Sigmoid colon (tissue), 7 donors: ENCODE measurements at places on chromosomes 1 and 21. TPM values are rescaled to one million over a fixed set of nuclear protein-coding genes. Genes with fewer than 3 reads are reported as not detected.

DNA sequence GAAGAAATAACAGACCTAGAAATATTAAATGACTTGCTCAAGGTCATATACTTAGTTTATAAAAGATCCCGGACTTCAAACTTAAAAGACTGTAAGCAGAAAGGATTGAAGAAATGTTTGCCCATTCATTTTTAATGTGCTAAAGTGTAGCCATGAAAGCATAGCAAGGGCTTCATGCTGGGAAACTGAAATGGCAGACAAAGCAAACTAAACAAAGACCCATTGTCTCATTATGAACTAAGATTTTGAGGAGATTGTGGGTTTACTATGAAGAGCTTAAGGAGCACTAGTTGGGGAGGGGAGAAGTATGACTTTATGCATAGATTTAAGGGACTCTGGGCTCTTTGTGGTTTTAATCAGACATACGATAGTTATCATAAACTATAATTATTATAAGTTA lies 26.3 kb downstream of the ADAMTS1 start:
- no peak for DNase-seq

- no peak for DNase-seq
Measured at GRCh38 chr21:31777857-31778256, 45.9 kb upstream of the SCAF4 start.

DNA sequence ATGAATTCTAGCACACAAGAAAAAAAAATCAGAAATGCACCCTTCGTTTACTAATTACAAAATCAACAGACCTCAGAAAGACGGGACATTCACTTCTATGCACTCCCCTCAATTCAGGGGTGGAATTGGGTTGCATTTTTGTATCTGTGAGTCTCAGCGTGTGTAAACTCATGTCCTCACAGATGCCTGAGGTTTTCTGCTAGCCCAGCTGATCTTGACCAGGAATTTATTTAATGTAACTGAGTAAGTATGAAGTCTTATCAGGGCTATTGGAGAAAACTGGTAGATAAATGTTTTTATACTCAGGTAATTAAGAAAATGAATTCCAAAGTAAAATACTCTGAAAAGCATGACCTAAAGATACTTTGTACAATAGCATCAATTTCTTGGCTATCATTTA lies 167.7 kb downstream of the RUNX1 start:
- DNase-seq: no peak

DNA sequence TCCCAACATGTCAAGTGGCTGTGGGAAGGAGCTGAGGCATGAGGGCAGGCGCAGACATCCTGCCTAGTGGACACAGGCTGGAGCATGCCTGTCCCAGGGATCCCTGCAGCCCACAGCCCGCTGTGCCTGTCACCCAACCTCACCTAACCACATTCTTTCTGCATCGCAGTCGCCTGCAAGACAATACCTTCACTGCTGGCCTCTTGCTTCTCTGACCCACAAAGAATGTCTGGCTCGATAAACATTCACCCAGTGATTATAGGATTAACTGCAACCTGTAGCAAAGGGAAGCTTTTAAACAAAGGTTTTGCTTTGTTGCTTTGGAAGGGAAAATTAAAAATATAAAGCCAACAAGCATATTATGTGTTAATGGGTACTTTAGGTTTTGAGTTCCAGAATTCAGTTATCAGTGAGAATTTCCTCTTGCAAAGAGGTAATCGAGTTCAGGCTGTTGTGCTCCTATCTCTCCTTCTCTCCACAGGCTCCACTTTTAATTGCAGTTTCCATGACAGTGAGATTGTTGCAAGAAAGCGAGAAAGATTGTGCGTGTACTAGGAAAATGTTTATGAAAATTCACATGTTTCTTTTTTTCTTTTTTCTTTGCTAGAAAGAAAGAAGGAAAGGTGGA lies 40.0 kb upstream of the ZNF648 start:
- DNase-seq: no peak

GRCh38 chr1:212630158-212630900 lies 21.8 kb downstream of the ATF3 start:
- DNase-seq: peak; percentile 82

DNA sequence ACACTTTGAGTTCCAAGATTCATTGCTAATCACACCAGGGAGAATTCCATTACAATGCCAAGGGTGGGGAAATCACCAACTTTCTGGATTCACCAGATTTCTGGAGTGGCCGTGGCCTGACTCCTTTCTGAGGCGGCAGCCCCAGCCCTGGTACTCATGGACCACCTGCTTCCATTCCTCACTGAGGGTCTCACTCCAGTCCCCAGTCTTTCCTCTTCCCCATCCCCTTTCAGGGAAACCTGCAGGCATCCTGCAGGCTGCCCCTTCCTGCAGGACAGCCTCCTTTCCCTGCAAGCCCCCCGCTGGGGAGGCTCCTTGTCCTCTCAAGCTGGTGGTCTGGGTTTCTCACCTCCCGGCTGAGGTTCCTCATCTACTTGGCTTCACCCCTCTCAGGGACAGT lies 12.7 kb upstream of the CDK18 start:
- no peak for DNase-seq

DNA sequence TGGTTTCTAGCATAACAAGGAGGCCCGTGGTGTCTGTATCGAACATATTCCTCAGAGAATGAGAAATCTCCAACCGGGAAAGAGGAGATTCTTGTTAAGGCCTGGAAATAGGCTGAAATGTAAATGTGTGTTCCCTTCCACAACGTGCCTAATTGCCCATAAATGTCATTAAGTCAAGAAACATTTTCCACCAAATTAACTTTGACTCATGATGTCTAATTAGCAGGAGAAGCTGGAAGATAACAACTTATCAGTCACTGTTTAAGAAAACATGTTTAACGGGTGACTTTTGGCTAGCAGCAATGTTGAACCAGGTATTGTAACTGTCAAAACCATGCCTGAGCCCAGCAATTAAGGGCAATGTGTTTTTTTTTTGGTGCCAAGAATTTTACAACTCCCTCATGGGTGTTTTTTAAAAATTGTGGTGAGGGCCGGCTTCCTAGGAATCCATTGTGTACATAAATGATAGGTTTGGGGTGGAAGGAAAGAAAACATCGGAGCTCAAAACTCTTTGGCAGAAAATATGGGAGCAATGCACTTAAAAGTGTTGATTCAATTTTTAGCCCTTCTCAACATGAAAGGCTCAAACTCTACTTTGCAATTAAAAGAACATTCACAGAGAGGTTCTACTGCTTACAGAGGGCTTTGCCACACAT lies 67.0 kb downstream of the OLIG1 start:
- no peak for DNase-seq

DNA sequence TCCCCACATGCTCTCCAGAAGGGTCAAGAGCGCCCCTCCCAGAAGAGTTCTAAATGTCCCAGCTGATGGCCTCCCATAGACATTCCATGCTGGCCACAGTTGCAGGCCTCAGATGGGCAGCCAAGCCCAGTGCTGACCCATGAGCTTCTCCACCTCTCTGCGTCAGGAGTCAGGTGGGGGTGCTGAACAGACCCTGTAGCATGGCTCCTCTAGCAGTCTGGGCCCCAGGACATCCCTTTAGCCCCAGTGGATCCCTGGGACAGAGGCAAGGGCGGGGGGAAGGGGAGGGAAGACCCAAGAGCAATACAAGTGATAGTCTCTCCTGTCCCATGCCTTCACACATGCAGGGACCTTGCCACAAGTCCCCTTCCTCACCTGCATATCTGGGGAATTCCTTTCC lies 56.7 kb downstream of the LRRN2 start:
- no peak for DNase-seq

DNA sequence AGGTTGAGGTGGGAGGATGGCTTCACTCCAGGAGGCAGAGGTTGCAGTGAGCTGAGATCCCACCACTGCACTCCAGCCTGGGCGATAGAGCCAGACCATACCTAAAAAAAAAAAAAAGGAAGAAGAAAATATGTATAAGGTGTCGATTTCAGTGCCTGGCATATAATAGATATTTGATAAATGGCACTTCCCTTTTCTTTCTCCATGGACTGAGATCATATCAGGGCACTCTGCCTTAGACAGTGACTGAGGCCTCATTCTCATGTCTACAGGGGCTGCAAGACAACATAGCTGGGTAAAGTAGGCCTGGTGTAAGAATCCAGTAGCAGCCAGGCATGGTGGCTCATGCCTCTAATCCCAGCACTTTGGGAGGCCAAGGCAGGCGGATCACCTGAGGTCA lies 21.2 kb downstream of the PCAT6 start:
- DNase-seq: no peak

DNA sequence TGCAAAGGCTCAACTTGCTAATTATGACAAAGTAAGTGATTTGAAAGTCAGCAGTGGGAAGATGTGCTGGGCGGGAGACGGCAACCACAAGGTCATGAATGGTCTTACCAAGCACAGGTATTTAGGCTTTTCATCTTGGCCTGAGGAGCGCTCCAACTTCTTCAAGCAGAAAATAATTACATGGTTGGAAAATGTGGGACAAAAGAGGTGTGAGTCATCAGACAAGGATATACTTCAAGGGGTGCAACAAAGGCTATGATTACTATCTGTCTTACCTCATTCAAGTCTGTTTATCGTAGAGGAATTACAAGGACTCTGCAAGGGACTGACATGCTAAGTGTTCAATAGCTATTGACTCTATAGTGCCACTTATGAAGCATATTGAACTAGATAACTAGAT lies 2005.7 kb downstream of the MRPL39 start:
- no peak for DNase-seq

GRCh38 chr1:161220002-161220401 lies 3.4 kb downstream of the APOA2 start:
- peak; percentile 21 for DNase-seq

DNA sequence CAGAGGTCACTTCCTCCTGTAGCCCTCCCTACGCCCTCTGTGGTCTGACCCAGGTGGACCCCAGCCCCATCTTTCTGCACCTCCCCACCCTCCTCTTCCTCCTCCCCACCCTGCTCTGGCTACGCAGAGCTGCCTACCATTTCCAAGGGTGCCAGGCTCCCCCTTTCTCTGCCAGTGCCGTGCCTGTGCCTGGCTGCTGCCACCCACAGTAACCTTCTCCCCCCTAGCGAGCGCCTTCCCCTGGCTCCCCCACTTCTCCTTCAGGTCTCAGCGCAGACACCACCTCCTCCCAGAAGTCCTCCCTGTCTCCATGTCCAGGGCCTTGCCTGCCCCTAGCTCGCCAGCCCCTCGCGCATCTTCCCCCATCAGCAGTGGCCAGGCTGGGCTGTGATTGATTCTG lies 471.5 kb downstream of the PTPRU start:
- DNase-seq: no peak

DNA sequence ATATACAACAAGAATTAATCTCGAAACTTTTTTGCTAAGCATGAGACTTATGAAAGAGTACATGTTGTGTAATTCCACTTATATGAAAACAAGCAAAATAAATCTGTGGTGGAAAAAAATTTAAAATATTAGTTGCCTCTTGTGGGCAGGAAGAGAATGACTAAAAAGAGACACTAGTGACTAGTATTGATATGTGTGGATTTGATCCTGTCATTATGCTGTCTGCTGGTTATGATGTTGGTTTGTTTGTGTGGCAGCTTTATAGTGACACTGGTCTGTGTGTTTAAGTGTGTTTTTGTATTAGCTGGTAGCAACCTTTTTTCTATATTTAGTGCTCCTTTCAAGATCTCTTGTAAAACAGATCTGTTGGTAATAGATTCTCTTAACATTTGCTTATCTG lies 267.8 kb upstream of the NRIP1 start:
- no peak for DNase-seq

DNA sequence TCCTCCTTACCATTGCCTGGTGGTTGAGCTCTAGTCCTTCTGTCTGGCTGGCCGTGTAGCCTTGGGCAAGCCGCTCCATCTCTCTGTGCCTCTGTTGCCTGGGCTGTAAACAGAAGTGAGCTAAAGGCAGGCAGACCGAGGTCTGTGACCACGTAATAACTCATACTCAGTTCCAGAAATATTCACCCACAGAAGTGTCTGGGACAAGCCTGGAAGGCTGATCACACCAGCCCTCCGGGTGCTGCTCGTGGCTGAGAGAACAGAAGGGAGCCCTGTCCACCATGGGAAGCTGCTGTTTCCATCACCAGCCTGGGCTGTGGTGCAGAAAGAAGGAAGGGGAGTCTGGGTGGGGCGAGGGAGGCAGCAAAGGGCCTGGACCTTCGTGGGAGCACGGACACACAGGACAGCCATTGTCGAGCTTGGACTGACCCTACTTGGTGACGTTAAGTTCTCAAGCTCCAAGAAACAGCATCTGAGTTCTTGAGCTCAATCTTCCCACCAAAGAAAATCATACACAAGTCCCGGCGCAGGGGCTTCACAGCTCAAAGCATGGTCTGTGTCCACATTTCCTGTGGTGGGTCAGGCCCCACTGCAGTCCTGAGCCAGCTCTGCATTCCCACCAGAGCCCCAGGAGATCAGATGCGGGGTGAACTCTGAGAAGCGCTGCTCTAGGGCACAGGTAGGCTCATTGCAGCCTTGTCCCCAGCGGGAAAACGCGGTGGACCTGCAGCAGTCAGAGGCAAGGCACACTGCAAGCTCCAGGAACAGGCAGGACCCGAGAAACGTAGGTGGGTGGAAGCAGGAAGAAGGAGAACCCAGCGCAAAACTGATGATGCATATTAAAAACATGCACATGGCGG lies 61.8 kb downstream of the RUNX3 start:
- no peak for DNase-seq

DNA sequence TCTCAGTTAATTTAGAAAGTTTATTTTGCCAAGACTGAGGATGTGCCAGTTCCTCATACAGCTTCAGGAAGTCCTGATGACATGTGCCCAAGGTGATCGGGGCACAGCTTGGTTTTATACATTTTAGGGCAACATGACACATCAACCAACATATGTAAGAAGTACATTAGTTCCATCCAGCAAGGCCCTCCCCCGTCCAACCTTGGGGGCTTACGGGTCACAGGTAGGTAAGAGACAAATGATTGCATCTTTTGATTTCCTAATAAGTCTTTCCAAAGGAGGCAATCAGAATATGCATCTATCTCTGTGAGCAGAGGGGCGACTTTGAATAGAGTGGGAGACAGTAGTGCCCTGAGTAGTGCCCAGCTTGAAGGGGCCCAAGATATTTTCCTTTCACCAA lies 19.6 kb upstream of the HAO2 start:
- DNase-seq: no peak

DNA sequence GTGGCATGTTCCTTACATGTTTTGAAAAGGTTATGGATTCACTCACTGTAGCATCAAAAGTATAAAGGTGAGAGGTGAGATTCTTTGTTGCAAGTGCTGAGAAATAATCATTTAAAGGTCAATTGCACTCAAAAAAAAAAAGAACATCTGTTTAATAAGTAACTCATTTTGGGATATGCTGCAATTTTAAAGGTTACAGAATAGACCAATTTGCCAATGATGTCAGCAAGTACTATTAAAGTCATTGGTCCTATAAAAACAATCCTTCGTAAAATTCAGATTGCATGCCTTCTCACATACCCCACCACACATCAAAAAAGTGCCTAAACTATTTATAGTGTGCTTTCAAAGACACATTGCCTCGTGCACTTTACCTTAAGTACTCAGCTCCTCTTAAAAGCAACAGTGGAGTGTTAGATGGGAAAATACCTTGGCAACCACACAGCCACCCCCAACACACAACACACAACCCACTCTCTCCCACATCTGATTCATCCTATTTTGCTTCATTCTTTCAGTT lies 218.2 kb upstream of the ADGRL2 start:
- no peak for DNase-seq

The COL9A2 gene
- total RNA-seq: 0.99 TPM

The RPRD2 gene
- total RNA-seq: 19.6 TPM

The OR6K3 gene
- not detected for total RNA-seq

The SH2D5 gene
- total RNA-seq: 0.36 TPM

The SYNC gene
- 41.0 TPM for total RNA-seq

The GRIK3 gene
- total RNA-seq: 6.2 TPM

The RBM11 gene
- total RNA-seq: 0.28 TPM

The STXBP3 gene
- total RNA-seq: 105 TPM
